ENCODE measurements at places on chromosomes 7 and 10.

GRCh38 chr7:38512704-38513103, 118.5 kb downstream of the AMPH start:
- no peak for DNase-seq

- no peak for DNase-seq
These were observed 322.7 kb downstream of the CRPPA start for GRCh38 chr7:16098585-16099179.

- DNase-seq, result no peak
These were observed 71.8 kb upstream of the MALRD1 start for GRCh38 chr10:18976696-18977251.

DNA sequence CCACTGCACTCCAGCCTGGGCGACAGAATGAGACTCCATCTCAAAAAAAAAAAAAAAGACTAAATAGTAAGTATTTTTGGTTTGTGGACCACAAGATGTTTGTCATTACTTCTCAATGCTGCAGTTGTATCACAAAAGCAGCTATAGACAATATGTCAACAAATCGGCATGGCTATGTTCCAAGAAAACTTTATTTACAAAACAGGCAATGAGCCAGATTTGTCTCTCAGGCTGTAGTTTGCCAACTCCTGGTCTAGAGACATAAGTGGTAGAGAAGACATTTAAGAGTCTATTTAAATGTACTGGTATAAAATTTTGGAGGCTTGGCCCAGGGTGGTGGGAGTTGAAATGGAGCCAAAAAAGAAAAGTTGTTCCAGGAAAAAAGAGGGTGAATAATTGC, 185.8 kb downstream of the SORCS1 start:
- DNase-seq, result no peak

- no peak for DNase-seq
These were observed 28.5 kb downstream of the CXCL12 start for GRCh38 chr10:44356139-44357022.
